Stimulated activated CD4-positive, alpha-beta T cell treated with anti-CD3 and anti-CD28 coated beads, Interleukin-2, amount 100 ng/mL, for 4 hours (primary cell): ENCODE measurements at places on chromosomes 5 and 9.

DNA sequence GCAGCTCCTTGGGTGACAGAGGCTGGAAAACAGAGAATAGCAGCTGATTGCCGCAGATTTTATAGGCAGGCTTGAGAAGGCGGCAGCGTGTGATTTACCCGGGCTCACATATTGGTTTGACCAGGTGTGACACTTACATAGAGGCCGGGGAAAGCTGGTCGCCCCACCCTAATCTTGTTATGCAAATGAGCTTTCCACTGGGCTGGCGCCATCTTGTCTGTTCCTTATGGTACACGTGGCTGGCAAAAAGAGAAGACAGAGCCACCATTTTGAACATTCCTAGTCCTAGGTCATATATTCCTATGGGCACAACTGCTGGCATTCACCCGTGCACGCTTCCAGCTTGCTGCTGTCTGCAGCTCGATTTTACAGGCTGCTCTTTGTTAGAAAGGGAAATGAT is 11.3 kb upstream of the SPZ1 start:
- no peak for DNase-seq

DNA sequence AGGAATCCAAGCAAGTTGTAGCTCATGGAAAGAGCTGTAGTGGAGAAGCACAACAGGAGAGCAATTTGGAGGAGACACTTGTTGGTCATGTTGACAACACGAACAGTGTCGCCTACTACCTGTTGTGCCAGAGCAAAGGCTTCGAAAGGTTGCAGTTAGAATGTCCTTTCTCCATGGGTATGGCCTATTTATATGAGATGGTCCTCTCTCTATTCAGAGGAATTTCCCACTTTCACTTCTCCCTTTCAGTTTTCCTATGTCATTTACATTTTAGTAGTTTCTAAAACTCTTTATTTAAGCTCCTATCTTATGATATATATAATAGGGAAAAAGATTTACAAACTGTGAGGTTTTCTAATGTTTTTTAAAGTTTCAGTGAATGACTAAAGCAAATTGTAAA is at the start of gene IFNB1:
Gene IFNB1, minus strand, starts transcription at position 162 of the 400 bp plus-strand sequence. Its CDS starts 73 bp downstream, at position 89.
- DNase-seq: no peak

DNA sequence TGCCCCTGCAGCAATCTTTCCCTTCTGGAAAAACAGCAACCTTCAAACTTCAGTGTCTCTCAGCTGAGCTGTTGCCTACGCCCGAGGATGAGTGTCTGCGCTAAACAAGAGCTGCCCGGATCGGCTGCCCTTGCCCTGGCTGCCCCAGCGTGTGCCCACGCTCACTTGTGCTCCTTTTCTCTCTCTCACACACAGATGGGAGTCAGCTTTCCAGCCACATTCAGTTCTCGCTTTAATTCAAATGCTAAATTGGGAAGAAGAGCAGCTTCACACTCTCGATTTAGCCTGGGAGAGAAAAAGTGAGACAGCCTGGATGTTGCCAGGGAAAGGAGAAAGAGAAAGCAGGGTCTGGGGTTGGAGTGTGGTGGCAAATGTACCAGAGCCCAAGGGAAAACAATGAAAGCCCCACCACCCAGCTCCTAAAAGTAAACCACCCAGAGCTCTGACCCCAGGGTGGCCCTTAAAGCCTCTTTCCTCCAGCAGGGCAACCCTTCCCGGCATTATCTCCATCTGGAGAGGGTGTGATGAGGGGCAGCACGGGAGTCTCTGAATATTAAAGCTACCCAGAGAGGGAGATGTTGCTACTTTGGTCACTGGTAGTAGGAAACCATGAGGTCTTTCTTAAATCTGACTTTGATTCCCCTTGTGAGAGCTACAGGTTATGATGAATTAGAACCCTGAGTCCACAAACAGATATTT is 9.9 kb upstream of the EGR1 start:
- no peak for DNase-seq

DNA sequence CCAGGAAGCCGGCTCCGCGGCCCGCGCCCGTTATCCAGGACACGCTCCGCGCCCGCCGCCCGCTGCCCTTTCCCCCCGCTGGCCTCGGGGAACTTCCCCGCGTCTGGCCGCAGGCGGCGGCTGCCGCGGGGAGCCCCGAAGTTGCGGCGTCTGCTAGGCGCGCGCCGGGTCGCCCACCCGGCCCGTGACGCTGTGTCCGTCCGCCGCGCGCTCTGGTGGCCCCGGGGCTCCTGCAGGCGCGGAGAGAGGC is 621 bp upstream of the GCNT4 start:
- DNase-seq: no peak

- no peak for DNase-seq
Measured at GRCh38 chr9:87567571-87567970, 69.9 kb downstream of the DAPK1 start.

DNA sequence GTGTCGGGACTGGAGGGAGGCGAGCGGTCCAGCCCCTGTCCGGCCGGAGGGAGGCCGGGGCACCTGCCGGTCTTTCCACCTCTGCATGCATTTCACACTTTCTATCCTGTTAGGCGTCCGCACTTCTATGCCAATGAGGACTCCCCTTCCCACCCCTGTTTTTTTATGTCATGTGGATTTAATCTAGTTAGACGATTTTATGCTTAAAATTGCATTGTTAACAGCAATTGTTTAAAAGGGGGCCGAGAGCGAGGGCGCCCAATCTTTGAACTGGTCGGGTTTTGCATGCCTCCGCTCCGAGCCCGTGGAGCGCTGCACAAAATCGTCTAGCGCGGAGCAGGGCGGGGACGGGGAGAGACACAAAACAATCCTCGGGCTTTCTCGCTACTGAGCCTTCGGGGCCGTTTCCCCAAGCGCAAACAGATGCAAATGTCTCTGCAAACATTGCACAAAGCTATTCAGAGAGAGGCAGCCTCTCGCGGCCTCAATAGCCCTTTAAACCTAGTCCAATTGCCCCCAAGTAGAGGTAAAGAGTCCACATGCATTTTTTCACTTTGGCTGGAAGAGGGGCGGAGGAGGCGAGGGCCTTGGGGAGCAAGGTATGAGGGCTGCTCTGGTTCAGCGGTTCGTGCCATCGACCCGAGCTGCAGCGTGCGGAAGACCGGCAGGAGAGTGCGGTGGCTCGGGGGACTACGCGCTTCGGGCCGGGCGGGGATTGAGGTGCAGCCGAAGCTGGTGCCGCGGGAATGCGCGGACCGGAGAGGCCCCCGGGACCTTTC is 37.5 kb upstream of the TIFAB start:
- no peak for DNase-seq

GRCh38 chr5:1561402-1561929 is 37.7 kb upstream of the LPCAT1 start:
- DNase-seq: no peak

DNA sequence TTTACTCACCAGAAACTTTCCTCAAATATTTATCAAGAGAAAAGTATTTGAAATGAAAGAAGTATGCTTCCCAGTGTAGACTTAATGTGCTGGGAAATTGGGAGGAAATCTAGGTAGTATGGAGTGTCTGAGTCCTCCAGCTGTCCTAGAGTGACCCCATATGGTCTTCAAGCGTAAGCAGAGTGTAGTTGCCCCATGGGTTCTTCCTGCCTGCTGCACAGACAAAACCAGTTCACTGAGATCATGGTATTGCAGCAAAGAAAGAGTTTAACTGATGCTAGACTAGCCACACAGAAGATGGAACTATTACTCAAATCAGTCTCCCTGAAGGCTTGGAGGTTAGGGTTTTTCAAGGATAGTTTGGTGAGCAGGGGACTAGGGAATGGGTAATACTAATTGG is 114.9 kb upstream of the PRLR start:
- no peak for DNase-seq

DNA sequence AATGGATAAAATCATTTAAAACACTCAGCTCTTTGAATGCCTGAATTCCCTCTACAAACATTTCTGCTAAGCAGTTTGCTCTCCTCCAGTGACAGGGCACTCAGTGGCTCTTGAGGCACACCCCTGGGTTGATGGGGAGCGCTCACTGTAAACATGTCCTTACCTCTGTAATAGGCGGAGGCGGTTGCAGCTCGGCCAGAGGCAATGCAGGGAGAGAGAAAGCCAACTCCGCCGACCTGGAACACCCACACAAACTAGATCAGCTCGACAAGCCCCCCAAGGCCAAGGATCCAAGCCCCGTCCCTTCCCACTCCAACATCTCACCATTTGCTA is 329 bp downstream of the CDC23 start:
- DNase-seq: peak; percentile 3

DNA sequence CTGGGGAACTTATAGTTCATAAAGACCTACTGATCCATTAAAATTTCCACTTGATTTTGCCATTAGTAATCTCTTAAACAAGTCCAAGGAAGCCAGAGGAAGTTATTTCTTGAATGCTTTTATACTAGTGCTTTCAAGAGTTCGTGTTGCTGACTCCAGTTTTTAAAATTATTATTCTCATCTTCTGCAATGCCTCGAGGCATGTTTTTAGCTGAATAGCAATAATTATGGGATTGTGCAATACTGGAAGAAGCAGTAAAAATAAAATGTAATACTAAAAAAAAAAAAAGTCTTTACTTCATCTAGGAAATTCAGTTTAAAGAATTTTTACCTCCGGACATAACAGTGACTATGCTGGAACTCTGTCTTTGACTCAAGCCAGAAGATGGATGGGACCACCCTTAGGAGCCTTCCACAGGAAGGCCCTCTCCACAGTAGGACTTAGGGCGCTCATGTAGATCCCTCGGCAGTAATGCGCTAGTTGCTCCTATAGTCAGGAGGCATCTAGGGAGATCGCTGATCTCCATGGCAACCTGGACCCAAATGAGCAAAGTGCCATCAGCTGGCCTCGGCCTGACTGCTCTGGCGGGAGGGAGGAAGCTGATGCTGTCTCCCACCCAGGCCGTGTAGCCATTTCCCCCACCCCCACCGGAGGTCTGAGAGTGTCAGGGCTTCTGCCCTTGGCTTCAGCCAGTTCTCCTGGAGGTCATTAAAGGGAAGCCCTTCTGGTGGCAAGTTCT is 56.7 kb downstream of the DAPK1 start:
- DNase-seq: no peak

GRCh38 chr5:33475706-33476105 is 34.9 kb downstream of the TARS1 start:
- no peak for DNase-seq

- DNase-seq: no peak
Measured at GRCh38 chr5:153490118-153491037, at the start of gene GRIA1. Gene GRIA1, plus strand, starts transcription at chr5:153490670.

- DNase-seq: no peak
Measured at GRCh38 chr5:34511481-34511880, 144.6 kb upstream of the RAI14 start.

DNA sequence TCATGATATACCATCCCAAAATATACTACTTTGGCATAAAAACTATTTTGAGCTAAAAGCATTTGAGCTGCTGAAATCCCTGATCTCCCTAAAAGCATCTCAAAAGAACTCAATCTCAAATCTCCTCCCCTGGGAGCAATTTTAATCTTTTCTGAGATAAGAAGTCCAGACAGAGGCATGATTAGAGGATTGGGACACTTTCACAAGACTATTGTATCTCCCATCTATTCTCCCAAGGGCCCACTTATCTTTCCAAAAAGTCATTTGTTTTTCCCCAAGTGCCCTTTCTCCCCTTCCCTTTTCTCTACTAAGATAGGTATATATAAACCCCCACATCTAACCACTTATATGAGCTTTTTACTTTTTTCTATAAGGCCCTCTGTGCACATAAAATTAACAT is 79.7 kb downstream of the ALDH7A1 start:
- DNase-seq: no peak

- no peak for DNase-seq
Measured at GRCh38 chr9:132018957-132019405, 60.7 kb downstream of the MED27 start.

DNA sequence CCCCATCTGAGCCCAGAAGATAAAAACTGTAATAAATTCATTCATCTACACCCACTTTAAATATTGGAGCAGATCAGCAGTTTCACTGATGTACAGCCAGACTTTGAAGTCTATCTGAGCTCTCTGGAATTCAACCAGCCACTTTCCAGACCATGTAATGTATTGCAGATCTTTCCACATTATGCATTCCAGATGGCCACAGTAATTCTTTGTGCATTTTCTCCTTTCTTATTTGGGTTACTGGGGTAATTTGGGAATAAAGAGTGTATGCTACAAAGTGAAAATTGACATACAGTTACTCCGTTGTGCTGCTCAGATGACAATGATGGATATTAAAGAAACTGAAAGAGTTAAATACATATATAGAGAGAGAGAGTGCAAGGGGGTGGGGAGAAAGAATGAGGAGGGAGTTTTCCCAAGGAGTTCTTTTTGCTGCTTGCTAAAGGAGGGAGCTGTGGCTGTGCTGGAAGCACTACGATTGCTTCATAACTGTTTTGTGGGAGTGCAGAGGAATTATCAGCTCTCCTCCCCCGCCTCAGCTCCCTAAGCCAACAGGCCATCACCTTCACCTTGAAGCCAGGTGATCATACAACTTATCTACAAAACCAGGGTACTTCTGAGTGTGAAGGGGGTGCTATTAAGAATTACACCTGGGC is 152.8 kb downstream of the GAS1 start:
- DNase-seq: no peak

DNA sequence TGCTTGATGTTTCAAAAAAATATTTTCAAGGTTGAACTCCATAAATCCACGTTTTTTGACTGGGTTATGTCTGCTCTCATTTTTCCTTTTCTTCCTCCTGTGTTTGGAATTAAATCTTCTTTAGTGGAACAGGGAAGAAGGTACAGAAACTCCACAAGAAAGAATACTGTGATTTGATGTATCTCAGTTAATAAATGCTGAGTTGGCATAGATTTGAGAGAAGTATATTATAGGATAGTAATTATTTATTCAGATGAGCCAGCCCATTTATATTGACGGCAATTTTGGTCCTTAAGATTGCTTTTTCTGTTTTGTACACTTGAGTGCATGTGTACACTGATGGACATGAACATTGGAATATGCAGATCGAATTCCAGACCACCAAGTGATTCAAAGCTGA is 481.4 kb downstream of the PSAT1 start:
- no peak for DNase-seq

DNA sequence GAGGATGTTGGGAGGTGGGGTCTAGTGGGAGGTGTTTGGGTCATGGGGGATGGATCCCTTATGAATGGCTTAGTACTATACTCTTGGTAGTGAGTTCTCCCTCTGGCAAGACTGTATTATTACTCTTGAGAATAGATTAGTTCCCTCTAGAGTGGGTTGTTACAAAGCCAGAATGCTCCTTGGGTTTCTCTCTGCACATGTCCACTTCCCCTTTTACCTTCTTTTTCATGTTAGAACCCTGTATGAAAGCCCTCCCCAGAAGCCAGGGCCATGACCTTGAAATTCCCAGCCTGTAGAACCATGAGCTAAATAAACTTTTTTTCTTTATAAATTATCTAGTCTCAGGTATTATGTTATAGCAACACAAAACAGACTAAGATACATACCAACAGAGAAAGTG is 31.1 kb downstream of the SLC24A2 start:
- no peak for DNase-seq

GRCh38 chr5:154352960-154353548 is 92.7 kb upstream of the SAP30L start:
- DNase-seq: no peak
